ENCODE measurements at places on chromosomes 1 and 21. TPM values are rescaled to one million over a fixed set of nuclear protein-coding genes. Genes with fewer than 3 reads are reported as not detected.

DNA sequence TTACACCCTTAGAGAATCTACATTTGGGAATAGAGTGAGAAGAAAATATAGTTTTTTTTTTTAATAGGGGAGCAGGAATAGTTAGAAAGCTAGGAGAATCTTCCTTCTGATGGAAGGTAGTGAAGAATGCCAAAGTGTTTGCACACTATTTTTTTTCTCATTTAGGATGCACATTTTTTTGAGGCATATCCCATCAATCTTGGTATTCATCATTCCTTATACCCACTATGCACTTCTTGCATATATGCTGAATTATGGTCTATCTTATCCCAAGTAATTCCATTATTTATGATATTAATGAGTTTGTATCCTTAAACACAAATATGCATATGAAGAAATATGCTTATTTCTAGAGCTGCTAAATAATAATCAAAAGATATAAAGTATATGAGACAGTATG, 28.4 kb downstream of the HSPA13 start:
- DNase-seq = no peak

- no peak for DNase-seq
Observed at GRCh38 chr21:14991957-14992356, 72.8 kb downstream of the NRIP1 start.

- no peak for DNase-seq
Observed at GRCh38 chr1:95122151-95122697, 5.1 kb downstream of the TLCD4 start.

DNA sequence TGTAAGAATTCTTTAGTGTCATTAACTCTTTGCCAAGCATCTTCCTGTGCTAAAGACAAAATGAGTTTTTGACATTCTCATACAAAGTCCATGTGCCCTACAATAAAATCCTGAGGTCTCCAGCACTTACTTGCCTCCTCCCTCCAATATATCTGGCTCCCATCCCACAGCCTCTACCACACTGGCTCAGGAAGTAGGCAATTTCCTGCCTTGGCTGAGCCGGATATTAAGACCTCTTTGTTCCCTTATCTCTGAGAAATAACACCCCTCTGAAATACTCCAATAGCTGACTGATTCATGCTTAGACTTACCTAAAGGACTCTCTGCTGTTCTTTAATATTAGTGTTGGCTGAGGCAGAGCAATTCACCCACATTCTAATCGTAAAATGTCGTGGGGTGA, 37.6 kb upstream of the GORAB start:
- DNase-seq = peak; percentile 78

Gene HAO2
- total RNA-seq = not detected

Measured in pulmonary artery endothelial cell (primary cell).